D341Med (cell line): ENCODE measurements at places on chromosomes 11 and 22.

GRCh38 chr11:62601122-62601371 lies 618 bp downstream of the MTA2 start:
- no peak for DNase-seq

- DNase-seq = no peak
These were observed 863.8 kb downstream of the KCNA4 start for GRCh38 chr11:29153078-29153477.

DNA sequence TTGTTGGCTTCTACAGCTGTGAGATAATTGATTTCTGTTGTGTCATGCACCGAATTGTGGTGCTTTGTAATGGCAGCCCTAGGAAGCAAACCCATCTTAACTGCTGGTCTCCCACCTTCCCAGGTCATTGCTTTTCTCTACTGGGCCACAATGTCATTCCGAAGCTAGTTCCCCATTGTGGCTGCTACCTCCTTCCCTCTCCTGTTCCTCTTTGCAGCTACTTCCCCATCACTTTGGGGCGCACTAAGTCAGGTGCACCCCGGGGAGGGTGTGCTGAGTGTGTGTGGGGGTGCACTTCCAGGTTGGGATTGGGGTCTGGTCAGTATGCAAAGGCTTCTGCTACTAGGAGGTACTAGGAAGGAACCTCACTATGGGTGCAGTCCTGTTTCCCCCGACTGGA lies 109.3 kb downstream of the ST3GAL4 start:
- DNase-seq = no peak

- no peak for DNase-seq
These were observed 19.5 kb downstream of the SLC5A12 start for GRCh38 chr11:26702406-26702805.
